RPMI7951 (cell line): ENCODE measurements at places on chromosomes 2 and 18. TPM values are rescaled to one million over a fixed set of nuclear protein-coding genes. Genes with fewer than 3 reads are reported as not detected.
A peak's percentile ranks its signal among the peaks of the same experiment; 100 is the strongest.

CLEC4F gene
- not detected in 2 replicates for total RNA-seq

SCN7A gene
- total RNA-seq, result not detected in 2 replicates

STEAP3 gene
- total RNA-seq, result 27.3 and 32.2 TPM in 2 replicates

MROH2A gene
- 0.10 TPM in 1 of 2 replicates, not detected in the other for total RNA-seq

NEURL3 gene
- 0.48 TPM in 1 of 2 replicates, not detected in the other for total RNA-seq

CD207 gene
- total RNA-seq, result 0.29 TPM in 1 of 2 replicates, not detected in the other

GALNT5 gene
- 10.6 TPM in 2 replicates for total RNA-seq

DNA sequence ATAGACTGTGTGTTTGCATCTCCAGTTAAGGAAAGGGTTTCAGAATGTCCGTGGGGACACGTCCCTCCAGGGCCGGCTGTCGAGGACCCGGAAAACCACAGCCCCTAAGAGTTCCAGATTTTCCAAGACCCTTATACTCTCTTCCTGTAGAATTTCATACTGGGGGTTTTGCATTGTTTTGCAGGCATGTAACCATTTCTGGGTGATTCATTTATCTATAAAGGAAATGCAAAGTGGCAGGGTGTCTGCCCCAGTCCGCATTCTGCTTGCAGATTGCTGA is 8.5 kb downstream of the SP9 start:
- DNase-seq, result no peak

GRCh38 chr18:77223653-77224052 is 26.0 kb upstream of the GALR1 start:
- peak; percentile 71 for DNase-seq

DNA sequence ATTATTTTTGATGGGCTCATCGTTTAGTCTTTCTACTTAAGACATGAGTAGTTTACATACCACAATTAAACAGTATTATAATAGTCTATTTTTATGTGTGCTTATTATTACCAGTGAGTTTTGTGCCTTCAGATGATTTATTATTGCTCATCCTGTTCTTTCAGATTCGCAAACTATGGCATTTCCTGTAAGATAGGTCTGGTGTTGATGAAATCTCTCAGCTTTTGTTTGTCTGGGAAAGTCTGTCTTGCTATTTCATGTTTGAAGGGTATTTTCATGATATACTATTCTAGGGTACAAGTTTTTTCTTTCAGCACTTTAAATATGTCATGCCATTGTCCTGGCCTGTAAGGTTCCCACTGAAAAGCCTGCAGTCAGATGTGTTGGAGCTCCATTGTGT is 101.3 kb downstream of the DNAH7 start:
- DNase-seq, result no peak

GRCh38 chr2:23323917-23324680 is 60.9 kb upstream of the KLHL29 start:
- DNase-seq, result no peak

DNA sequence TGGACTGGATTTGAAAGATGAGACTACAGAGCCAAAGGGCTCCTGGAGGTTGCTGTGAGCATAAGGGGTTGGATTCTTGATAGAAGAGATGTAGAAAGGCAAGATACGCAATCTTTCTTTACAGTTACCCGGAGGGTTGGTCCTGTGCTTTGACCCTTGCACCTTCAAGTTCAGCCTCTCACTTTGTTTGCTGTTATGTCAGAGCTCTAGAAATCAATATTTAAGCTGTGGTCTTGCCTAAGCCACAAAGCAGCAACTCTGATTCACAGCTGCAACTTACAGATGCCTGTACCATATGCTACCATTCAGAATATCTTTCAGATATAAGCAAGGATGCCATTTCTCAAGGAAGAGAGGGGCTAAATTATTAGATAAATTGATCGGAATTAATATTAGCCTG is 943.1 kb upstream of the LRRTM1 start:
- DNase-seq, result no peak

- peak; percentile 52 for DNase-seq
Observed at GRCh38 chr2:42961385-42961811, 169.0 kb upstream of the HAAO start.

DNA sequence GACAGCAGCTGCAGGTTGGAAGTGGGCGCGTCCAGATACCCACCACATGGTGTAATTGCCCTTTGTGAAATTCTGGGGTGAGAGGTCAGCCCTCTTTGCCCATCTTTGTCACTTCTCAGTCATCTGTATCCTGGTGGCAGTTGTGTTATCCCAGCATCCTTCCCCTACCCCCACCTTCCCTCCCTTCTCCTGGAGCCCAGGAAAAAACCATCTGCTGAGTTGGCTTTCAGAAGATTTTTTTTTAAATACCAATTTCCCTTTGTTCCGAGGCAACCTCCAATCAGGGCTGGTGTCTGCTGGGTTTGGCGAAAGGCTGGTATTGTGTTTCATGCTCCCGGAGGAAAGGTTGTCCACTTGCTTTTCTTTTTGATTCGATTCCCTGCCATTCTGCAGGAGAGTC is 35.2 kb downstream of the SETBP1 start:
- DNase-seq, result peak; percentile 65

DNA sequence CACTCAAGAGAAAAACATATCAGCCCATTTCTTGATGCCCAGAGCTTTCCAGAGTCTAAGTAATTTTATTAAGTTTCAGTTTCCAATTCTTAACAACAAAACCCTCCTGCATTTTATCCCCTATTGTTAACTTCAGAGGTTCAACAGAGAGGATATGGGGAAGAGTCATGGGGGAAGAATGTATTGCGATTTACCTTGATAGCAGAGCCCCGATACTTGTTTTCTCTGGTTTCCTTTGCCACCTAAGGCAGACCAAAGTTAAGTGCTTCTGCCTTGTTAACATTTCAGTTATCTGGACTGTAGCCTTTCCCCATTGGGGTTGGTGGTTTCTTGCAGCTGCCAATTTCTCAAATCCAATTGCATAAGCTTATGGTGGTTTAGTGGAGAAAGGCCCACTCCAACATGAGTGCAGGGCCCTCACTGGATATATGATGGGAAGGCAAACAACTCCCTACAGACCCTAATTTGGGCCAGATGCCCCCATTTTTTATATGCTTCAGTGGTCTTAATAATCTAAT is 82.0 kb upstream of the ITGB6 start:
- peak; percentile 70 for DNase-seq

GRCh38 chr2:179518830-179519229 is 254.2 kb upstream of the SESTD1 start:
- DNase-seq, result no peak

DNA sequence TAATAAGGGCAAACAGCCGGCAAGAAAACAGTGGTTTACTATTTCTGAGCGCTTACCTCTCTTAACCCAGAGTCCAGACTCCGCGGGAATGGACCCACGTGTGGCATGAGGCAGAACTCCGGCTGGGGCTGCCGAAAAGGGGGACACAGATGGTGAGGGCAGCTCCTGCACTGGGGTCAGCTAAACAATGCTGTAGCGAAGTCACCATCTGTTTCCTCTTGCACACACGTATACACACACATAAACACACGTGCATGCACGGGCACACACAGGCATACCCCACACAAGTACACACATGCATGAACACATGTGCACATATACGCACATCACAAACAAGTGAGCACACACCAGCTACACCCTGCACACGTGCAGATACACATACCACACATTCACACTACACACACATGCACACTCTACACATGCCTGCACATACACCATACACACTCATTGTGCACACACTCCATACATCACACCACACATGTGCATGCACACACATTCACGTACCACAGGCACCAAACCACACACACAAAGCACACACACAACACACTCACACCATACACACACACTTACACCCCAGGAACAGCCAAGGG is 105.9 kb upstream of the ID2 start:
- DNase-seq, result no peak

DNA sequence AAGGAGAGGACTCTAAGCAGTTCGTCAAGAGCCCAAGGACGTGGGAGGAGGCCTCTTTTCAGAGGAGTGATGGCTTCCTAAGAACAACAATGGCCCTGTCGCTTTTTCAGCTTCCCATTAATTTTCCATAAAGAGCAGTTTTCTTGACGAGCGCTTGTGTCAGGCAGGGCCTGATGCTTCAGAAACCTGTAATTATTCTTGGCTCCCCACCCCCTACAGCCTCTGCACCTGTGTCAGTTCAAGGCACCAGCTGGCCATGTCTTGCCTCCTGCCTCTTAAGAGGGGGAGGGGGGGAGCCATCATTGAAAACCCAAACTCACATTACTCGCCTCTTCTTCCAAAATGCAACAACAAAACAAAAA is 32.3 kb downstream of the KLF7 start:
- DNase-seq, result no peak

DNA sequence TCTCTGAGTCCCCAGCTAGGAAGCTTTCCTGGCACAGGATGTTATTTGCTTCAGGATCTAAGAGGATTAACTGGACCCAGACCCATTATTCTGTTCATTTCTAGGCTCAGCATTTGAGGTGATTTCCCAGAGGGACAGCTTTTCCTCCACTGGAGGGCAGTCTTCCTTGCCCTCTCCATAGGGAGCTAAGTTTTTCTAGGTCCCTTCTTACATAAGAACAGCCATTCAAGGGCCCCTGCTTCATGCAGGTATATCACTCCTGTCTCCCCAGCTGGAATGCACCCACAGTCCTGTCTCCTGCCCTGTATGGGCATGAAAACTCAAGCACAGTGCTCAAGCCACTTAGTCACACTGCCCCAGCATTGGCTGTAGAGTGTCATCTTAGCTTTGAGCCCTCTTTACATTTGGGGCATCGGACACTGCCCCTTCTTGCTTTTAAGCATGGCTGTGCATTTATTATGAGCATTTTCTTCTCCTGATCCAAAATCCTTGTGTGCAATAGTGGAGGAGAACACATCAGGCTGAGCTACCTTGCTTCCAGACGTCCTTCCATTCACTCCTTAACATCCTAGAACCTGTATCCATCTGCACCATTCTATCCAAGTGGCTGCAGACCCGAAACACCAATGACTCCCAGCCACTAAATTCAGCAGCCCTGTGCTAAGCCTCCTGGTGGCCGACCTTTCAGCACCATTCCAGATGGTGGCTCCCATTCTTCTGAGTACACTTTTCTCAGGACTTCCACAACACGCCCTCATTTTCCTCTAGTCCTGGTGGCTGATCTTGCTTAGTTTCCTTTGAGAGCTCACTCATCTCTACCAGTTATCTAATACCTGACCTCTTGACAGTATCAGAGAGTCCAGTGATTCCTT is 80.0 kb downstream of the COPS8 start:
- DNase-seq, result peak; percentile 50

DNA sequence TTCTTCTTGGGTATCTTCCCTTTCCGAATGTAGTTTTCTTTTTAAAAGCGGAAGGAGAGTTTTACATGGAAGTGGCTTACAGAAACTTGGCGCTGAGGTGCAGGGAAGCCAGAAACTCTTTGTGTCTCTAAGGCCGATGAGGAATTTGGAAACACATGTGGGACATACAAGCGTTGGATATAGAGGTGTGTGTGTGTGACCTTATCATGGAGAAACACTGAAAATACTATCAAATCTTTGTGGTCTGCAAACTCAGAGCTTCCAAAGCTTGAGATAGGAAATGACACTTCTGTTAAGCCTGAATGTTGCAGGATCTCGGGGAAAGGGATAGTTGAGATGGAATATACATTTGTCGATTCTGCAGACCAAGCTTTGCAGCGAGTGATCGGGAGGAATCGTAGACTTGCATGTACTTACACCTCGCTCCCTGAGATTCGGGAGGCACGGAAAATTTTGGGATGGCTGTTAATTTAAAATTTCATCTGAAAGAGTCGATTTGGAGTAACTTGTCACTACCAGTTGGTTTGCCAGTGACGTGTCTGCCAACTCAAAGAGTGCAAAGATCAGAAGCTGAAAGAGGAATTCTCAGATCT is 1.0 kb downstream of the NAB1 start:
- DNase-seq, result peak; percentile 33

GRCh38 chr18:74516271-74517235 is 17.7 kb upstream of the CNDP1 start:
- DNase-seq, result no peak

- DNase-seq, result no peak
Observed at GRCh38 chr18:635171-635570, 22.3 kb upstream of the TYMS start.

DNA sequence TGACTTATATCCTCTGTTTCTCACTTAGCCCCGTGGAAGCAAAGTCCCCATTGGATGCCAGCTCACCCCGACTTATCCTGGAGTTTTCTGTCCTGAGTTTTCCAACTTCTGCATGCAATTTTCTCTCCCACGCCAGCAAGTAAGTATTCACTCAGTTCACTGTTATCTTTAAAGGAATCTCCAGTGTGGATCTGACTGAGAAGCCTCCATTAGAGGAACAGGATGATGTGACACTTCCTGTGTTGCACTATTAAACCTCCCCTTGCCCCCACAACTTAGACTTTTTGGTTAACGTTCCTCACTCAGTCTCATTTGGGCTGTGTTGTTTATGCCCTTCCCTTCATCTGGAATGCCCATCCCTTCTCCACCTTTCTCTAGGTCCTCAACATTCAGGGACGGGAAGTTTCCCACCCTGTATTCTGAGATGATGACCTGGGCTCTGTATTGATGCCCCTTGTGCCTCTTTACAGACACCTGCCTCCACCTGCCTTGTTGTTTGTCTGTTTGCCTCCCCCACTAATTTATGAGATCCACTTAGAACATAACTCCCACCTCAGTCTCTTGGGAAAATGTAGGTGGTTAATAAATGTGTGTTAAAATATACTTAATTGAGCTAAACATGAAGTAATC is 536.1 kb upstream of the RAB6C start:
- no peak for DNase-seq

- no peak for DNase-seq
Observed at GRCh38 chr18:76392349-76392748, 102.7 kb downstream of the ZNF516 start.
